LHCN-M2 (cell line): ENCODE measurements at places on chromosomes 4 and X. TPM values are rescaled to one million over a fixed set of nuclear protein-coding genes. Genes with fewer than 3 reads are reported as not detected.
A peak's percentile ranks its signal among the peaks of the same experiment; 100 is the strongest.

GRCh38 chrX:38138900-38139299, 81.8 kb downstream of the SRPX start:
- no peak for DNase-seq

DNA sequence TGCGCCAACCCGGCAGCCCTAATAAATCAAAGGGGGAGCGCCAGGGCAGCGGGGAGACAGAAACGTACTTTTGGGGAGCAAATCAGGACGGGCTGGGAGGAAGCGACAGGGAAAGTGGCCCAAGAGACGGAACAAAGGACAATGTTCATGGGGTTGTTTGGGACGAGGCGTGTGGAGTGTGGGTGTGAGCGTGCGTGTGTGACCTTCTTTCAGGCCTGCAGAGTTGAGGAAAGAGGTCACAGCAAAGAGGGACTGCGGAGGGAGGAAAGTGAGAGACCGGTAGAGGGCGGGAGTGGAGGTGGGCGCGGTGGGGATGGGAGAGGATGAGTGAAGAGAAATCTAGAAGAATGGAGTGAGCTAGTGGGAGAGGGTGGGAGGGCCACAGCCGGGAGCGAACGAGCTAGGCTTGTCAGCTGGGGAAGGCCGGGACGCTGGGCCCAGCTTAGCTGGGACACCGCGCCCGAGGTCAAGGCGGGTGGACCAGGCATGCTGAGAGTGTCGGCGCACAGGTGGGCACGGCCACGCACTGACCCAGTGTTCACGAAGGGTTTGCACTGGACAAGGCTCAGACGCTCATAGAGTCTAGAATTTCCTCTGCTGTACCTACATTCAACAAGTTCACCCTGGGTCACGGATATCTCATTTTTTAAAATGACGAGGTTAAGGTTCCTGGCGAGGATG, 14.7 kb upstream of the PITX2 start:
- DNase-seq = peak; percentile 78

DNA sequence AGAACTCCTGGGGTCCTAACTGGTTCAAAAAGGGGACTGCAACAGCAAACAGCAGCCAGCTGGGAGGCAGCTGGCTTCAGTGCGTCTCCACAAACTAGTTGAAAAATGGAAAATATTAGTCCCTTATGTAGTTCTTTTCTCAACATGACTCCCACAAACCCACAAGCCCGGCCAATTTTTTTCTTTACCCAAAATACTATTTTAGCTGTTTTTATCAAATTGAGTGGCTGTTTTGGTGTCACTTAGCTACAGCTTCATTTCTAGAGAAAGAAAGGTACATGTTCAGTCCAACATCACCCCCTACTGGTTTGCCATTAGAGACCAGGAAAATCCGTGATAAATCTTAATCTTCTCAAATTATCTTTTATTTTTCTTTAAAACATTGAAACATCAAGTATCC, 97.2 kb downstream of the GUCY2F start:
- DNase-seq = peak; percentile 6

GRCh38 chr4:8188743-8189550, 10.1 kb upstream of the SH3TC1 start:
- DNase-seq = no peak

DNA sequence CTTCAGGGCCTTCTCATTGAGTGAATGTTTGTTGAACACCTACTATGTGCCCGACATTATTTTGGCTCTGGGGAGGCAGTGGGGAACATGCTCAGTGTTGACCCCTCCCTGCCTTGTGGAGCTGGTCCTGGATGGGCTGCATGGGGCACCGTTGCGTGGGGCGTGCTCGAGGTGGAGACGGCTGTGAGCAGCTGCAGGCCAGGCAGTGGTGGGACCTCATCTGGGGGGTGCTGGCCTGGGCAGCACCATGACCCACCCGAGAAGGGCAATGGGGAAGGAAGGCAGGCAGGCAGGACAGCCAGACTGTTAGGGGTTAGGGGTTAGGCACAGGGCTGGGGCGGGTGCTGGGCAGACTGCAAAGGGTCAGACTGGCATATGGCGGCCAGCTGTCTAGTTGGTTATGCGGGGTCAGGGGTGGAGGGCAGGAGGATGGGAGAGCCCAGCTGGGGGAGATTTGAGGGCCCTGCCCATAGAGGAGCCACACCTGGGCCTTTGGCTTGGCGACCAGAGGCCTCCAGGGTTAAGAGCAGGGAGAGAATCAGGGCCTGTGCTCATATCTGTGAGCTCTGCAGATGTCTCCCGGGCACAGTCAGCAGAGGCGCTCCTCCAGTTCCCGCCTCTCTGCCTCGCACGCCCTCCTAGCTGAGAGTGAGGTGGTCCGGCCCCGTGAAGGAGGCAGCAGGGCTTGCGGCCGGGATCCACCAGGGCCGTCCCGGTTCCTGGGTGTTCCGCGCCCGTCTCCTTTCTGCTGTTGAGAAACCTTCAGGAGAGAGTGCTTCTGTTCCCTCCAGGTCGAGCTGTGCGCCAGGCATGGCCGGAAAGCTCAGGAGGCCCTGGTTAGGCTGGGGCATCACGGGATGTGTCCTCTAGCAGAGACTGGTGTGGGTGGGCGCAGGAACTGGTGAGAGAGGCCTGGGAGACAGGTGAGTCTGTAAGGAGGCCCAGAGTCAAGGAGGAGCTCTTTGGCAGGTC, 73.3 kb downstream of the RGS12 start:
- DNase-seq = no peak

The POF1B gene
- total RNA-seq = not detected in 2 replicates

DNA sequence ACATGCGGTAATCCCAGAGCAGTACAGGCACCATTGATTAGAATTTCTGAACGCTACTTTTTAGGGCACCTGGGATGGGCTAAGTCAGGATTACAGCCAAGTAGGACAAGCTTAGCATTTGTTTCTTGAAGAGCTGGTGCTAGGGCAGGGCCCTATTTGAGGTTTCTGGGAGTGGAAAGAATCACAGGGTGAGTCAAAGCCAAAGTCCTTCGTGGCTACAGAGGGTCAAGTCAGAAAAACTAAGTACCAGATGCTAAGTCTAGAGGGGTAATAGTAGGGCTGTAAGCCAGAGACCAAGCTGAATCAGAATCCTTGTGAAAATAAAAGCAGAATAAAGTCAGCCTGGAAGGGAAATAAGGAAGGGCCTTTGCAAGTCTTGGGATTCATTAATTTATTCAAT, 448.6 kb downstream of the ZIC3 start:
- no peak for DNase-seq

The GPR50 gene
- not detected in 2 replicates for total RNA-seq

DNA sequence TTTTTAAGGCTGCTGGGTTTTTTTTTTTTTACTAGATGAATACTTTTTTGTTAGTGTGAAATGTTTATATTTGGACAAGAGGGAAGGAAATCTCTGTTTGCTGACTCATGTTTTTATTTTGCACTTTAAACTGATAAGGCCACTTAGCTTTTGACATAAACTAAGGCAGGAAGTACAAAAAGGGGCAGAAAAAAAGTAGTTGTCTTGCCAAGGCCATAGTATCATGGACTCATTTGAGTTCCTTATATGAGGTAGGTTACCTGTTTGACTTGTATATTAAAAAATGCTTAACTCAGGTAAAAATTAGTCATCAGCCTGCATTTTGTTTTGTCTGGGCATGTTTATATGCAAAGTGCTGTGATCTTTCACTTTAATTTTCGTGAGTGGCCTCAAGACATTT, 26.0 kb downstream of the SMAD1 start:
- peak; percentile 42 for DNase-seq

The GPC4 gene
- 0.11 TPM in 1 of 2 replicates, not detected in the other for total RNA-seq

DNA sequence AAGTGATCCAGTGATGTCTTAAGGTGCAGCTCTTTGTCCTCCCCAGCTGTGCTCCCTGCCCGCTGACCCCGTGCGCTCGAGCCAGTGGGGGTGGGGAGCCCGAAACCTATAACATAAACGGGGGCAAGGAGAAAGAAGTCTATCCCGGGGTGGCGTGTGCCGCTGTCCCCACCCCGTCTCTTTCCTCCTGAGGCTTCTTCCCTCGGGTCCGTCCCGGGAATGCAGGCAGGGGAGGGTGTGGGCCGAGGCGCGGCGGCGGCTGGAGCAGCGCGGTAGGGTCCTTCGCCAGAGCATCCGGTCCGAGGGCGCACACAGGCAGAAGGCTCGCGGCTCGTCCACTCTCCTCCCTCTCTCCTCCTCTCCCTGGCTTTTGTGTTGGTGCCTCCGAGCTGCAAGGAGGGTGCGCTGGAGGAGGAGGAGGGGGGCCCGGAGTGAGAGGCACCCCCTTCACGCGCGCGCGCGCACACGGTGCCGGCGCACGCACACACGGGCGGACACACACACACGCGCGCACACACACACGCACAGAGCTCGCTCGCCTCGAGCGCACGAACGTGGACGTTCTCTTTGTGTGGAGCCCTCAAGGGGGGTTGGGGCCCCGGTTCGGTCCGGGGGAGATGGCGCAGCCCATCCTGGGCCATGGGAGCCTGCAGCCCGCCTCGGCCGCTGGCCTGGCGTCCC, at the start of gene RAB33A:
Gene RAB33A, plus strand, starts transcription at position 517 of the 681 bp plus-strand sequence. Its CDS starts 101 bp downstream, at position 618.
- no peak for DNase-seq
